ENCODE measurements at places on chromosomes 11 and 22. TPM values are rescaled to one million over a fixed set of nuclear protein-coding genes. Genes with fewer than 3 reads are reported as not detected.

DNA sequence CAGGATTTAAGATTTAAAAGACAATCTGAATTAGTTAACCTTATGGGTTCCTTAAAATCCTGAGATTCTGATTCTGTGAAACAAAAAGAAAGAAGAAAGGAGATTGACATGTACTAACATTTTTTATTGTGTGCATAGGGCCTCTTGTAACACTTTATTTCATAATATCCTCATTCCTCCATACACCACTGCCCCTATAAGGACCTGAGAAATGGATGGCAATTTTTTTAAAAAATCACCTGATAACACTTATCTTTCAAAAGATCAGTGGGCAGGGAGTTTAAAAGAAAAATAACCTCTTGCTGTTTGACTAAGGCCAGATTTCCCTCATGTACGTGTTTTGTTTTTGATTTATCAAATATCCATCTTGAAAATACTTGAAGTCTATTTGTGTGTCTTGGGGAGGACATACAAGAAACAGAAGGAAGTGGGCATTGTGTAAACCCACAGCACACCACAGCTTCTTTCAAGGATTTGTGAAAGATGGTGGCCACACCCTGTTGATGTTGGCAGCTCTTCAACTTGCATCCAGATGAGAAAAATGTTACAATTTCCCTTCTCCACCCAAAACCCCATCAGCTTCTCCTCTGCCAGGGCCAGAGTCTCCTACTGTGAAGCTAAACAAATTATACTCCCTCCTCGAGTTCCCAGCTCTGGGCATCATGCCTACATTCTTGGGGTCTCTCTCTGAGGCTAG lies 35.0 kb upstream of the MPEG1 start:
- H3K4me1 ChIP-seq = peaks cover 11% of the 10 kb centered on the region
- H3K4me3 ChIP-seq = no peak overlapping the region
- H3K27me3 ChIP-seq = no peaks in the 10 kb centered on the region
- H3K36me3 ChIP-seq = peaks cover 1% of the 10 kb centered on the region
- H3K27ac ChIP-seq = no peak overlapping the region

The RTN4R gene
- 1.5 TPM for total RNA-seq

DNA sequence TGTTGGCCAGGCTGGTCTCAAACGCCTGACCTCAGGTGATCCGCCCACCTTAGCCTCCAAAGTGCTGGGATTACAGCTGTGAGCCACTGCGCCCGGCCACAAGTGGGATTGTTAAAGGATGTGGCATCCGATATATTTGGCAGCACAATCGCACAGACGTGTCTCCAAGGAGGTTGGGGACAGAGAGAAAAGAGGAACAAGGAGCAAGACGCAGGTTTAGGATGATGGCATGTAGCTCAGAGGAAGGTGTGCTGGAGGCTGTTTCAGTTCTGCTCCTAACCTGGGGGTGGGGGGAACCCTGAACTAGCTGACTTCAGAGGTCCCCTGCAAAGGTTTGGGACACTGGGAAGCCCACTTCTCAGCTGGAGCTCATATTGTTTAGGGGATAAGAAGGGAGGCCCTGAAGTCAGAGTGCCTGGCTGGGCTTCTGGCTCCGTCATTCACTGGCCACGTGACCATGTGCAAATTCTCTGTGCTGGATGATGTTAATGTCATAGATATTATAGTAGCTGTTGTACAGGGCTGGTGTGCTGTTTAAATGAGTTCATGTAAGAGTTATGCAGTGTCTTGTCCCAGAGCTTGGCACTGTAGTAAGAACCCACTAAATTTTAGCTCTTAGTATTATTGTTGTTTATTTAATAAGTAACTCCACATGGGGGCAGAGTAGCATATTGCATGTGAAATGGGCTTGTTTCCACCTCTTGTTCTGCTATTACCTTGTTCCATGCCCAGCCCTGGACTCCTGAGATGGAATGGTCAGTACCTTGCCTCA lies 129.7 kb downstream of the ST3GAL4 start:
- no peak overlapping the region for H3K27ac ChIP-seq
- no peak overlapping the region for H3K4me3 ChIP-seq
- no peak for DNase-seq
- no peaks in the 10 kb centered on the region for H3K27me3 ChIP-seq

DNA sequence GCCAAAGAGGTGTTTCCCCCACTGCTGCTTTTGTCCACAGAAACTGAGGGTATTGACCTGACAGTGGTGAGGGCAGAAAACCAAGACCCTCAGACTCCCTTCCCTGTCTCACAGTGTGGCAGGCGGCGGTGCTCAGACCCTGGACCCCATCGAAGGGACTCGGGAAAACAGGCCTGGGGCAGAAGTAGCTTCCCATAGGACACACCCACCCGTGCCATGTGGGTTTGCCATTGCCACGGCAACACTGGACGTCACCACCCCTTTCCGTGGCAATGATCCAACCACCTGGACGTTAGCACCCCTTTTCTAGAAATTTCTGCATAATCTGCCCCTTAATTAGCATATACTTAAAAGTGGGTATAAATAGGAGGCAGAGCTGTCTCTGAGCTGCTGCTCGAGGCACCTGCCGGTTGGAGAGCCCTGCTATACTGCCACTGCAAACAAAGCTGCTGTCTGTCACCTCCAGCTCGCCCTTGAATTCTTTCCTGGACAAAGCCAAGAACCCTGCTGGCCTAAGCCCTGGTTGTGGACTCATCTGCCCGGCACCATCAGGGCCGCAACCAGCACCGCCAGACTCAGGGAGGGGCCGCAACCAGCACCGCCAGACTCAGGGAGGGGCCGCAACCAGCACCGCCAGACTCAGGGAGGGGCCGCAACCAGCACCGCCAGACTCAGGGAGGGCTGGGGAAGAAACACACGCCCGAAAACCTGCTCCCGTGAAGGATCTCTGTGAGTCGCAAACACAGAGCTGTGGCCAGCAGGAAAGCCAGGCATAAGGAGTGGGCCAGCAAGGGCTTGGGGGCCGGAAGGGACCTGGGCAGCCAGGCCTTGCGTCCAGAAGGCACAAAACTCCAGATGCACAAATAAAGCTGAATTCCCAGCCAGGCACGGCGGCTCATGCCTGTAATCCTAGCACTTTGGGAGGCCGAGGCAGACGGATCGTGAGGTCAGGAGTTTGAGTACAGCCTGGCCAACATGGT lies 10.4 kb downstream of the MLC1 start:
- no peak for DNase-seq
- H3K36me3 ChIP-seq = no peaks in the 10 kb centered on the region
- H3K27ac ChIP-seq = no peak overlapping the region
- no peak overlapping the region for H3K4me3 ChIP-seq

DNA sequence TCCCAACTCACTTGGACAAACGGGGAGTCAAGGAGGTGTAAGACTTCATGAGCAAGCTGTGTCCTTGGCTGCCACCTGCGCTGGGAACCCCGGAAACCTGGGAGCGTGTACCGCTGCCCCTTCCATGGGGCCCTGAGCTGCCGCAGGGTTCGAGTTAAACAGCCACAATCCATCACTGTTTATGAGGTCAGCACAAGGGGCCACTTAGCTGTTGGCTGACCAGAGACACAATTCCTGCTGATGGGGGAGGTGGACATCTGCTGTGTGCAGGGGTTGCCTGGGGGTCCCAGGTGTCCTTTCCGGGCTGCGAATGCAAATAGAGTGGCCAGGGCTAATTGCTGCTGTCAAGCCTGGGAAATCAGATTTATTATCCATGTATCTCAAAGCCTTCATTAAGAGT lies 549.3 kb downstream of the BRD1 start:
- H3K4me1 ChIP-seq = no peaks in the 10 kb centered on the region
- H3K27me3 ChIP-seq = no peaks in the 10 kb centered on the region
- H3K27ac ChIP-seq = no peak overlapping the region

The CDC42BPG gene
- 1.1 TPM for total RNA-seq

GRCh38 chr11:93196816-93197379 lies 893 bp downstream of the SLC36A4 start:
- H3K27ac ChIP-seq = peak overlapping the region; percentile 87
- peaks cover 3% of the 10 kb centered on the region for H3K36me3 ChIP-seq
- peaks cover 21% of the 10 kb centered on the region for H3K4me1 ChIP-seq
- DNase-seq = no peak

The RIMBP3B gene
- total RNA-seq = not detected

DNA sequence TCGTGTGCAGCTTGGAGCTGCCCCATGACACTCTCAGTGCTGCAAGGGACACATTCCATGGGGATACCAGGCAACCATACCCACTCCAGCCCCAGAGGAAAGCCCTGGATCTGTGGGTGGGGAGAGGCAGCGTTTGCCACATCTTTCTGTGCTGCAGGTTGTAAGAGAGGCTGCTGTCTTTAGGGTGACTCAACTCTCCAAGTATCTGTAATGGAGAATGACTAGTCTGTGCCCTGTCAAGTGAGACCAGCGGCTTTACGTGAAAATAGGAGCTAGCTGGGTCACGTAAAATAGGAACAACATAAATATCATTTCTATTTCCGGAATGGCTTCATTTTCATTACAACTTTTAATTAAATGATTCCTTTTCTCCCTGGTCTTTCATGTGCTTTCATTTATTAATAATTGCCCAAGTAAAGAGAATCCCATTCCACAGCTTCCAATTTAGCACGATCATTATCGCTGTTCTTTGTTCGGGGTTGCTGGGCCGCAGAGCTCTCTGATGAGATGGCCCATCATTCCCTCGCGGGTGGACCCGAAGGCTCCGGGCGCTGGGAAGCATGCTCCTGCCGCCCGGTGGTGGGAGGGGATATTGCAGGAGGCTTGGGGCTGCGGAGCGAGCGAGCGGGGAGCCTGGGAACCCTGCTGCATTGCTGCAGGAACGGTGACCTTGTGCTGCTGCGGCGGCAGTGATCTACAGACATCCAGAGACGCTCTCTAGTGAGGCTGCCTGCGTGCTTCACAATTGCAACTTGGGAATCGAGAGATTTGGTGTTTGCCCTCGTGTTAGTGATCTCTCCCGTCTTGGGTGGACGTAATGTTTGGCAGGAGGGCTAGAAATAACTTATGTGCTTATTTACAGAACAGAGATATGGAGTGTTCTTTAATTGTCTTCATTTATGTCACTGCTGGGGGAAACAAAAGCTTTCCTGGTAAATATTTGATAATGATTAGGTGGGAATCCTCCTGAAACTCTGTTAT lies 10.6 kb downstream of the SLC6A5 start:
- H3K4me3 ChIP-seq = peak overlapping the region; percentile 89
- peaks cover 86% of the 10 kb centered on the region for H3K27me3 ChIP-seq
- no peaks in the 10 kb centered on the region for H3K36me3 ChIP-seq

- peak; percentile 46 for DNase-seq
- H3K27ac ChIP-seq = peak overlapping the region; percentile 66
- no peaks in the 10 kb centered on the region for H3K27me3 ChIP-seq
- H3K4me1 ChIP-seq = peaks cover 65% of the 10 kb centered on the region
- H3K36me3 ChIP-seq = no peaks in the 10 kb centered on the region
These were observed 71.8 kb downstream of the UBASH3B start for GRCh38 chr11:122727101-122727929.
